PC-3 (cell line): ENCODE measurements at places on chromosomes 6 and 20.
A peak's percentile ranks its signal among the peaks of the same experiment; 100 is the strongest.

DNA sequence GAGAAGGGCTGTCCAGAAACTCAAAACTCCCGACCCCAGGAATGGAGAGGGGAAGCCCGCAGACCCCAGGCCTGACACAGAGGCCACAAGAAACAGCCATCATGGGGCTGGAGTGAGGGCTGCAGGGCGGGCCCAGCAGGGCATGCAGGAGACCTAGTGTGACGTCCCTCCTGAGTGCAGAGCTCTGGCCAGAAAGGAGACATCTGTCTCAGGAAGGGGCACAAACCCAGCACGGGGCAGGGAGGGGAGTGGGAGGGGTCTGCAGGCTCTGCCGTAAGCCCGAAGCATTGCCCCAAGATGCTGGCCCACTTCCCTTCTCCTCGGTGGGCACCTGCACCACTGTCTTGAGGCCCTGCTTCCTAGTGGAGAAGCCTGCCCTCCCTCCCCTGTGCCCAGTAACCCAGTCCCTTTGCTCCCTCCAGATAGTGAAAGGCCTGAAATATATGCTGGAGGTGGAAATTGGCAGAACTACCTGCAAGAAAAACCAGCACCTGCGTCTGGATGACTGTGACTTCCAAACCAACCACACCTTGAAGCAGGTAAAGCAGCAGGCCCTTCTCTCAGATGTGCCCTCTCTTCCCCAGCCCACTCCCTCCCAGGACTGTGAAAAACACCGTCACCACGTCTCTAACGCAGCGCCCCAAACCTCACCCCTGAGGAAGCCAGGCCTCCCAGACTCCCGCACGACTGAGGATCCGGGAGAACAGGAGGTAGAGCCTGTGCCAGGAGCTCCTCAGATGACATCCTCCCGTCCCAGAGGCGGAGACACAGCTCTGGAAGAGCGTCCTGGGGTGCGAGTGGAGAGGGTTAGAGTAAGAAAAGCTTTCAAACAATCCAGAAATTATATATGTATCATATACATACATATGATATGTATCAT lies 9.7 kb downstream of the CST7 start:
- DNase-seq, result no peak

GRCh38 chr6:9520417-9521151 lies 894.3 kb downstream of the TFAP2A start:
- DNase-seq, result peak; percentile 84

DNA sequence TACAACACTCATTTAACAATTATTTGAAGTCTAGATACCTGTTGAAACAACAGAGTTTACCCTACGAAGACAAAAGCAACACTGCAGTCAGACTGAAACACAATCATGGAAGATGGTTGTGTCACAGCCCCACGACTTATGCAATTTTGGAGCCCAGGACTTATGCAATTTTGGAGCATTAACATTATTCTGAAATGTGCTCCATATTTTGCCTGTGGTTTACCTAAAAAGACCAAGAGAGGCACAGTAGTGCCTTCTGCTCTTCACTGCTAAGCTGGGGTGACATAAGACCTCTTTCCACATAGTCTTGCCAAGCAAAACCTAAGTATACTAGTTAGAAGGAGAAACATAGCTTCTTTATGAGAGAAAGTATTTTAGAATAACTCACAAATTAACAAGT lies 216.5 kb downstream of the PTPRK start:
- no peak for DNase-seq

- DNase-seq, result peak; percentile 64
Measured at GRCh38 chr6:137589067-137589848, 95.1 kb upstream of the OLIG3 start.

- peak; percentile 94 for DNase-seq
Measured at GRCh38 chr6:20117474-20117873, 94.8 kb downstream of the MBOAT1 start.

DNA sequence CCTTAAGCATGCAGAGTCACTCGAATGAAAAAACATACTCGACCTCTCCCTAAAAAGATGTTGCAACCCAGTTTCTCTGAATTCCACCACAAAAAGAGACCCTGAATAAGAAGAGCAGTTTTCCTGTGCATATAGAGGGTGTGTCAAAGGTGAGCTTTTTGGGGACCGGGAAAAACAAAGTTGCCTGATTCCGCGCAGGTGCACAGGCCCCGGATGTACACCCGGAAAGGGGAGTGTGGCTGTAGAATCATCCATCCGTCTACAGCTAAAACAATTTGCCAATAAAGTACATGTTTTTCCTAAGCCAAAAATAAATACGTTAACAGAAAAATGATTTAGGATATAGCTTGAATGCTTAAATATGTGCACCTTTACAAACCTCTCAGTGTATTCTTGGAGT lies 41.2 kb upstream of the IRF4 start:
- DNase-seq, result no peak

DNA sequence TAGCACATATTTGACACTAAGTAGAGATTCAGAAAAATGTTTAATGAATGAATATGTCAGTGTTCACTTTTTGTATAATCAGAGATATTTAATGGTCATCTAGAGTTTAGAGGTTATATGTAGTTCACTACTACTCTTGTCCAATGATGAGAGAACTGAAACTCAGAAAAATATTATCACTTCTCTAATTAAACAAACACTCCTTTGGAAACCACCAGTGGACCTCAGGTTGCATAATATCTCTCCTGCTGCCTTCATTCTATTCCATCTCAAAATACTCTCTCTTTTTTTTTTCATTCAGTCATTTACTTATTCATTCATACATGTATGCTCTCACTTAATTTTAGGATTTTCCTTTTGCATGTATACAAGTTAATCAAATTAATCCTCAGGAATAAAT lies 423.1 kb upstream of the RNF217 start:
- DNase-seq, result no peak

DNA sequence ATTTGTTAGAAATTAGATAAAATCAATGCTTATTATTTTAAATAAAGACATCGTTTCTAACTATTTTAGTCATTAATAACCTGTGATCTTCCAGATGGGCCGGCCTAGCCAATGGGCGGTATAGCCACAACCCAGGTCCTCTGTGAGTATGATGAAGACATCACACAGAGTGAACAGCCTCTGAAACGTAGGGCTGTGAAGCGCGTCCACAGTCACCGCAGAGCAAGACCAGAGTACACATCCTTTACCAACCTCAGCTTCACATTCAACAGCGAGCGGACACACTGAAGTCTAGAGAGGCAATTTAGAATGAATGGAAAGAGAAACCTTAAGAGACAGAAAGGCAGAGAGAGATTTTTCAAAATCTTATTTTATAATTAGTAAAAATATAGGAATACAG lies 125.0 kb upstream of the RPS6KA2 start:
- no peak for DNase-seq

DNA sequence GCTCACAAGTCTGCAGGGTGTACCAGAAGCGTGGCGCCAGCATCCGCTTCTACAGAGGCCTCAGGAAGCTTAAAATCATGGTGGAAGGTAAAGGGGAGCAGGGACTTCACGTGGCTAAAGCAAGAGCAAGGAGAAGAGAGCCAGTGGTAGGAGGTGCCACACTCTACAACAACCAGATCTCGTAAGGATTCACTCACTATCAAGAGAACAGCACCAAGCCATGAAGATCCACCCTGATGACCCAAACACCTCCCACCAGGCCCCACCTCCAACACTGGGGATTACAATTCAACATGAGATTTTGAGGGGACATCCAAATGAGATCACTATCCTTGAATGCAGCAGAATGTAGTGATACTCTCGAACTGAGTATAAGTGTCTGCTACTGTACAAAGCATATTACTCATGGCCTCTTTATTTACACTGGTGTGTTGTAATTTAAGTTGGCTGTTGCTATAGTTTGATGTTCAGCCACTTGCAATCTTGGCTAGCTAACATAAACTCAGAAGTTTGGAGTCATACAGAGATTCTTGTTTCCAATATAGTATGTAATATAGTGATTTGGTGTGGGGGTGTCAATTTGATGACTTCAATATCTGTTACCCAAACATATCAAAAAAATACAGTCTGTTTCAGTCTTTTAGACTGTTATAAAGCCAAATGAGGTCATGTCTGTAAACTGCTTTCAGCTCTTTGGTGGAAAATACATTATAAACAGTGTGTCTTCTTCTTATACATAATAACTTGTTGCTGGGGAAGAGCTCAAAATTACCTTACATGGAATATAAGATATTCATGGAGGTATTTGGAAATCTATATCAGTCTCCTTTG lies 39.4 kb upstream of the MYLIP start:
- peak; percentile 58 for DNase-seq

DNA sequence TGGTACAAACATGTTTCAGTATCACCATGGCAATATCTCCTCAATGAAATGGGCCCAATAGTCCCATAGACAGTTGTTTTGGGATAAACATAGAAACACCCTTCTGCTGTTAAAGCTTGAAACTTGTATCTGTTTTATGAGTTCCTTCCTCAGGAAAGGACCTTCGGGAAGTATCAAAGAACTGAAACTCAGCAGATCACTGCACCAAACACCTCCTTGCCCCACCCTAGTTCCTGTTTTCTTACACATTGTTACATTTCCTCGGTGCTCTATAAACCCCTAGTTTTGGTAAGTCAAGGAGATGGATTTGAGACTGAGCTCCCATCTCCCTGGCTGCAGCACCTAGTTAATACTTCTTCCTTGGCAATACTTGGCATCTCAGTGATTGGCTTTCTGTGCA lies 73.8 kb upstream of the ECI2 start:
- DNase-seq, result no peak

DNA sequence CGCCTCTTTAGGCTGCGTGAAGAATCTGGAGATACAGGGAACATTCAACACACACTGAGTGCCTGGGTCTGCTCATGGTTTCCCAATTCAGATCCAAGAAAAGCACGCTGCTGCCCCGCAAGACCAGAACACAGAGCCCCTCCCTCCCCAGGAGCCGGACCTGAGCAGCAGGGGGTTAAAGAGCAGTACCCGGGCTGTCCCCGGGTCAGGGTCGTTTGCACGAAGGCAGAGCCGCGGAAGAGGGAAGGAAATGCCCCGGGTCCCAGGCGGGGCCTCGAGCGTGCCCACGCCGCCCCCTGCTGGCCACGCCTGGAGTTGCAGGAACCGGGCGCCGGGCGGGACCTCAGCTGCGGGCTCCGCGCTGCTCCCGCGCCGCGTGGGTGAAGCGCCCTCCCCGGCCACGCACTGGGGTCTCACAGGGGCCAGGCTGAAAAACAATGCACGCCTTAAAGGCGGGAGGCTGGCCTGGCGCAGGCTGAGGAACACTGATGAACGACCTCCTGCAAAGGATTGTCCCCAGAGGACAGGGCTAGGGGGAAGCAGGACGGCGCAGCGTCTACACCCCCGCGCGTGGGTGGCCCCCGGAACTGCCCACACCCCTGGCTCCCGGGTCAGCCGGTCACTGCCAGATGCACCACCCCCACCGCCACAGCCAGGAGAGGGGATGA lies 48.9 kb downstream of the ANKRD60 start:
- DNase-seq, result peak; percentile 77

- DNase-seq, result no peak
Measured at GRCh38 chr6:149825292-149825691, 38.9 kb downstream of the LRP11 start.

DNA sequence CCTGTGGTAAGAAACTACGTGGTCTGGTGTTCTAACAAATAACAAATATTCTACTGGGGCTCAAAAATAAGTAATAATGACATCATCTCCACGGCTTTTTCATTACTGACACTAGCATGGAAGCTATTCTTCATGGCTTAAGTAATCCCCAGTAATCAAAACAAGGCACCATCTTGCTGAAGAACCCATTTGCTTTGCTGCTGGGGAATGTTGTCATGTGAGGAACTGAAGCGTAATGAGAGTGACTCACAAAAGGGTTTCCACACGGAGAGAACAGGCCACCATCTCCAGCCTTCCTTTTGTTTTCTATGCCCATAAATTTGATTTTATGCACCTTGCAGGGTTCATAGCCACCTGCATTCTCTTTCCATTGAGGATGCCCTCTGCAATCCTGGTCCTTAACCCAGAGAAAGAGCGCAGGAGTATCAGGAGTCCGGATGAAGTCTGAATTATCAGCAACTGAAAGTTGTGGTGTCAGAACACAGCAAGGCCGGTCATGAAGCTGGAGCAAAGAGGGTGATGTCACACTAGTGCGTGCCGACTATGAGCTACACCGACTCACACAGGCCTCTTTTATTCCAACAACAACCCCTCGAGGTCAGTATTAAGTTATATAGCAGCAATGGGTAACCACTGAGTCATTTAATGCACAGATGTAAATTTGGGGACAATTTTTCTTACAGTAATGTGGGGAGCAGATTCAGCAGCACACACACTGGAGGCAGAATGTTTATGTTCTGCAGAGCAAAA lies 173.7 kb upstream of the SSTR4 start:
- peak; percentile 64 for DNase-seq

DNA sequence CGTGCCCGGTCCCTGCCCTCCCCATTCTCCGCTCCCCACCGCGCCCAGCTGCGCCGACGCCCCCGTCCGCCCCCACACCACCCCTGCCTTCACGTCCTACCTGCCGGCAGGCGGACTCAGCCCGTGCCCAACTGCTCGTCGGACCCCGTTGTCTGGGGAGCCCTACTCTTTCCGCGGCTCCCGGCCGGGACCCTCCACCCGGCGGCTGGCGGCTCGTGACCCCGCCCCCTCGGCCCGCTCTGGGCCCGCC lies at the start of gene SERAC1:
Gene SERAC1, minus strand, starts transcription at position 223 of the 250 bp plus-strand sequence. CDS start 9,899 bp downstream, outside the sequence.
- DNase-seq, result no peak

DNA sequence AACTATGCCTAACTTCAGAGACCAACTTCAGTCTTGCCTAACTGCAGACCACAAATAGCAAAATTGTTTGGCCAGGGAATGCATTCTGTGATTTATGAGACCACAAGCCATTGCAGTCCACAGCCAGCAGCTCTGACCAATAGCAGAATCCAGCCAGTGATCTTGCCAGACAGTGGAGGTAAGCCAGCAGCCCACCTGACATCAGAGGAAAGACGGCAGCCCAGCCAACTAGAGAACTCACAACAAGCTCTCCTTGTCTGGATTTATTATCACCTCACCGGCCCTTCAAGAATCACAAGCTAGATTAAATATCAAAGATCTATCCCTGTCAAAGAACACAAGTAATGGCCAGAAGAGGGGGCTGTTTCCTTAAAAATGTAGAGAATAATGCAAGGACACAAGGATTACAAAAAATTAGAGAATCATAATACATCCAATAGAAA lies 66.5 kb upstream of the SLC35F1 start:
- DNase-seq, result peak; percentile 65

- no peak for DNase-seq
Measured at GRCh38 chr6:97203343-97203742, 79.7 kb downstream of the MMS22L start.

- DNase-seq, result no peak
Measured at GRCh38 chr20:37393196-37393862, 47.4 kb downstream of the SRC start.
